ENCODE measurements at places on chromosomes 16 and 17.
A peak's percentile ranks its signal among the peaks of the same experiment; 100 is the strongest.

GRCh38 chr17:42421507-42422338 lies 1.3 kb downstream of the CAVIN1 start:
- peak; percentile 87 for DNase-seq
- H3K27ac ChIP-seq = peak overlapping the region; percentile 90
- H3K4me1 ChIP-seq = peaks cover 44% of the 10 kb centered on the region
- no peaks in the 10 kb centered on the region for H3K27me3 ChIP-seq

GRCh38 chr16:69327585-69328310 lies 2.6 kb downstream of the PDF start:
- peaks cover 28% of the 10 kb centered on the region for H3K4me1 ChIP-seq
- H3K27me3 ChIP-seq = no peaks in the 10 kb centered on the region
- DNase-seq = no peak
- no peak overlapping the region for H3K27ac ChIP-seq
- H3K4me3 ChIP-seq = no peak overlapping the region

DNA sequence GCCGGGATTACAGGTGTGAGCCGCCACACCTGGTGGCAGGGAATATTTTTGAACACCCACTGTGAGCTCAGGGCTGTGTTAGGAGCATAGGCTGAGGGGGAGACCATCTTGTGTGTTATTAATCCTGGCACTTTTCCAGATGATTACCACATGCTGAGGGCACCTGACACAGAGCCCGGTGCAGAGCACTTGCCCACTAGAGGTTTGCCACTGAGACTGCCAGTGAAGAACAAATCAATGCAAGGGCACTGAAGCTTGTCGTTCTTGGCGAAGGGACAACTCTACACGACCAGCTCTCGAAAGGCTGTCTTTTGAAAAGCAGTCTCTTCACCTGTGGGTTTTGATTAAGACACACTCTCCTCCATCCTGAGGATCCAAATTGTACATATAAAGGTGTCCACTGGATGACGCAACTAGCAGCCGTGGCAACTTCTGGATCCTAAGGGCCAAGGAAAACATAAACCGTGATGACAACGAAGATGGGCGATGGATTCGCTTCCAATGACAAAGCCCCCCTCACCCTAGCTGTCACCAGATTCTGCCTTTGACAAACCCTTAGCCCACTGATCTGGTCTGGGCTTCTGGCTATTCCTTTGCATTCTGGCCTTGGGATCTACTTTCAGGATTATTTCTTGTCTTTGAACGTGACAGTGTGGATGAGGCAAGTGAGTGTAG lies 28.7 kb downstream of the WIPI1 start:
- no peak overlapping the region for H3K4me3 ChIP-seq
- H3K36me3 ChIP-seq = peaks cover 50% of the 10 kb centered on the region
- H3K27ac ChIP-seq = no peak overlapping the region
- H3K4me1 ChIP-seq = no peaks in the 10 kb centered on the region

GRCh38 chr16:50378417-50378816 lies 9.6 kb upstream of the BRD7 start:
- peaks cover 18% of the 10 kb centered on the region for H3K27me3 ChIP-seq
- H3K4me3 ChIP-seq = no peak overlapping the region
- H3K27ac ChIP-seq = no peak overlapping the region
